ENCODE measurements at places on chromosomes 7 and 10.

DNA sequence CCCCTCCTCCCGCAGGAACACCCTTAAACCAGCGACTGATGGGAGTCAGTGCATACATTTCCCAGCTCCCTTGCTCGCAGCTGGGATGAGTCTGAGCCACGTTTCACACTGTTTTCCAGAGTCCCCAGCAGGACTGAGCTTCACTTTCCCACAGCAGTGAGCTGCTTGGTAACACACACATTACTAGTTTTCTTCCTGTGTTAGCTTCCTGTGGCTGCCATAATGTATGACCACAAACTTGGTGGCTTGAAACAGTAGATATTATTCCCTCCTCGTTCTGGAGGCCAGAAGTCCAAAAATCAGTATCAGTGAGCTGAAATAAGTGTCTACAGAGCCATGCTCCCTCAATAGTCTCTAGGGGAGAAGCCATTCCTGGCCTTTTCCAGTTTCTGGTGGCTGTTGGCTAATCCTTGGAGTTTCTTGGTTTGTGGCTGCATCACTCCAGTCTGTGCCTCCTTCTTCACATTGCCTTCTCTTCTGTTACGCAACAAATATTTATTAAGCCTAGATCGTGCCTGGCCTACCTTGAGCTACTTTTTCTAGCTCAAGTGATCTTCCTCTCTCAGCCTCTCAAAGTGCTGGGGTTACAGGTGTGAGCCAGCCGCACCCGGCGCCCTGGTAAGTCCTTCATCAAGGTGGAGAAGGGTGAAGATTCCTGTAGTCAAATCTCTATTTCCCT is 26.2 kb upstream of the CARD11 start:
- DNase-seq: no peak

GRCh38 chr10:49624629-49625028 is 10.8 kb downstream of the CHAT start:
- DNase-seq: no peak

GRCh38 chr10:72272689-72273409 is 875 bp upstream of the DDIT4 start:
- DNase-seq: no peak

DNA sequence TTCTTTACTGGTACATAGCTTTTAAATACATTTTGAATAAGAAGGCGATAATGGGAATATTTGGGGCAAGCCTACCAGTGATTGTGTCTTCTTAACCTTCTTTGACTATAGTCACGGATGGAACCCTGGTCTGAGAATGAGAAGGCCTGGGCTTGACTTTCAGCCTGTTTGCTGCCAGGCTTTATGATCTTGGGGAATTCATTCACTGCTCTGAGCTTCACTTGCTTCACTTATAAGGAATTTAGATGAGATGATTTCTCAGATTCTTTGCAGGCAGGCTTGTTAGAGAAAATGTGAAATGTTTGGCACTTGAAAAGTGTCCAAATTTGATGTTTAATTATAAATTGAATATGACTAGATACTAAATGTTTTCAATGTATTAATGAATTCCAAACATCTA is 42.5 kb downstream of the NUP205 start:
- DNase-seq: no peak

- DNase-seq: no peak
These were observed 18.4 kb downstream of the GNA12 start for GRCh38 chr7:2825559-2826227.

DNA sequence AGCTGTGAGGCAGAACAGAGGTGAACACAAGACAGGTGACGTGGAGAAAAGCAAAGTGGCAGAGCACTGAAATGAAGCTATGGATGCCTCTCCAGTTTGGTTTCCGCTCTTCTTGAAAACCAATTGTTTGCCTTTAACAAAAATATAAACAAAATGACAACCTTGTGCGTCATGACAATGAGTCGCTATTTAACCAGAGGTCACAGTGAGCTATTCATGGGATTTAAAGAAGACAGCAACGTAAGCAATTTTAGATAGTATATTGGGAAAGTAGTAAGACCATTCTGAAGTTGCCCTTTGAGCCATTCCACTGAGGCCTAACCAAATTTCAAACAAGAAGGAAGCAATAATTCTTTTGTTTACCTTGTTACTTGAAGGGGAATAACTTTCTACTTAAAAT is 15.2 kb upstream of the LRRTM3 start:
- DNase-seq: no peak

DNA sequence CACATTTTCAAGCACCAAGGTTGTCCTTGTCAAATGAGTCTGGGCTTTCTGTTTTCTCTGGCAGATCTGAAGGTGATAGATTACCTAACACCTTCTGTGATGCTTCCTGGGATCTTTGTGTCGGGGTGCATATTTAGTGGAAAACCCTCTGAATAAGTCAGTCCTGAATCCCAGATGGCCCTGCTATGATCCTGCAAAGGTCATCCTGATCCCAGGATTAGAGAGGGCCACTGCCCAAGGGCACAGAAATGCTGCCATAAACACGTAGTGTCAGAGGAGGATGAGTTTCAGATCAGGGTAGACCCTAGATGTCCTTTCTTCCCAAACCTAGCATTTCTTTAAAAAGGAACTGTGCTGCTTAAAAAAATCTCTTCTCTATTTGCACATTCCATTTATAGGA is 19.0 kb downstream of the AGR2 start:
- DNase-seq: no peak

GRCh38 chr7:134676743-134677142 is 30.1 kb downstream of the BPGM start:
- DNase-seq: no peak

GRCh38 chr7:1626769-1627168 is 43.3 kb upstream of the ELFN1 start:
- no peak for DNase-seq

GRCh38 chr7:33698692-33699128 is 206.6 kb upstream of the BMPER start:
- DNase-seq: no peak

GRCh38 chr7:100472854-100473499 is 6.0 kb downstream of the TSC22D4 start:
- DNase-seq: no peak

GRCh38 chr7:7159063-7159658 is 23.2 kb upstream of the C1GALT1 start:
- no peak for DNase-seq

GRCh38 chr10:71213761-71214440 is 1.5 kb downstream of the UNC5B start:
- no peak for DNase-seq

DNA sequence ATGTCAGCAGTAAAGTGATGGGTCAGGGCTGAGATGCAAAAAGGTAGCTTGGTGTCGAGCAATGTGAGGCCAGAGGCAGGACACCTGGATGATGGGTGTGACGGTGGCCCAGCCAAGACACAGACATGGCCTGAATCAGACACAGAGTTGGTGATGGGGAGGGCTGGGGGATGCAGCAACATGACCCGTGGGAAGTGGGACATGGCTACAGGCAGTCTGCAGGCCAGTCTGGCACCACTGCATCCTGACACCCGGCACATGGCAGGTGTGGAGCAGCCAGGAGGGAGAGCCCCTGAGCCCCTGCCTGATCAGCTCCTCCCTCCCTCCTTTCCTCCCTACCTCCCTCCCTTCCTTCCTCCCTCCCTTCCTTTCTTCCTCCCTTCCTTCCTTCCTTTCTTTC is 114.8 kb upstream of the WDR11 start:
- DNase-seq: no peak

- DNase-seq: no peak
These were observed 444.2 kb upstream of the NPVF start for GRCh38 chr7:25672496-25672895.

GRCh38 chr7:51366172-51366728 is 49.6 kb upstream of the COBL start:
- no peak for DNase-seq

DNA sequence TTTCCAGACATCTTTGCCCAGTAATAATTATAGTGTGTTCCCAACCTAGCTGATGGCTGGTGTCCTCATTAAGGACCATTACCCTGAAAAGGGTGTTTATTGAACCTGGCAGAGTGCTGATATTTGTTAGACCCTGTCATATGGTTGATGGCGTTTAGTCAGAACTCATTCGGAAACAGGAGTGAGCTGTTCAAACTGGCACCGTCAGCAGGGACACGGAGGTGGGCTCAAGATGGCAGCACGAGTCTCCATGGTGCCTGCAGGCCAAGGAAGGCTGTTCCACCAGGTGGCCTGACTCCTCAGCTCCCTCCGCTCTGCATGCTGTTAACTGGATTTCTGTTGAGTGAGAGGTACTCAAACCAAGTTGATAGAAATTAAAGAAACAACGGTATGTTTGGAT is 589.1 kb upstream of the MGMT start:
- DNase-seq: no peak

- DNase-seq: no peak
These were observed 245.5 kb upstream of the NRP1 start for GRCh38 chr10:33579996-33580395.

DNA sequence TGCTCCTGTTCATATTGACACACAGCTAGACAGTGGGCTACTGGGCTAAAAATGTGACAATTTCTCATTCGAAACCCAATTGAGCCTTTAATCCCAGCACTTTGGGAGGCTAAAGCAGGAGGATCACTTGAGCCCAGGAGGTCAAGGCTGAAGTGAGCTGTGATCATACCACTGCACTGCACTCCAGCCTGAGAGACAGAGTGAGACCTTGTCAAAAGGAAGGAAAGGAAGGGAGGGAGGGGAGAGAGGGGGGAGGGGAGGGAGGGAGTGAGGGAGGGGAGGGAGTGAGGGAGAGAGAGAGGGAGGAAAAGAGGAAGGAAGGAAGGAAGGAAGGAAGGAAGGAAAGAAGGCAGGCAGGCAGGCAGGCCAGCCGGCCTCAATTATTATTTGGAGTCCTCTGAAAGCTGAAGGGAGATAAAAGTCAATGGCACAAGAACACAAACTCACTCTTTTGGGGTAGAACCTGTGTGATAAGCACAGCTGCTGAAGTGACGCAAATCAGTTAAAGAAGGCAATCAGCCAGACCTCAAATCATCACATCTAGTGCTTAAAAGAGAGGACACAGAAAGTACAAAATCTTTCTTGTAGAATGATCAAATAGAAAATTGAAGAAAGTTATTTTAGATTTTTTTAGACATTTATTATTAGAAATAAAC is 98.1 kb downstream of the CCDC71L start:
- no peak for DNase-seq

GRCh38 chr10:29924436-29924835 is 134.9 kb downstream of the JCAD start:
- no peak for DNase-seq
